Progenitor cell of endocrine pancreas (in vitro differentiated cells): ENCODE measurements at places on chromosomes 7 and 10. TPM values are rescaled to one million over a fixed set of nuclear protein-coding genes. Genes with fewer than 3 reads are reported as not detected.

Gene MINDY4
- total RNA-seq = 14.3 and 15.5 TPM in 2 replicates

Gene CYP26C1
- total RNA-seq = 0.26 and 0.29 TPM in 2 replicates

Gene SPDYE11
- 0.22 TPM in 1 of 2 replicates, not detected in the other for total RNA-seq

Gene FAM200A
- 12.5 and 12.9 TPM in 2 replicates for total RNA-seq

Gene NUTM2D
- 9.8 and 10.7 TPM in 2 replicates for total RNA-seq

Gene MEIG1
- 1.6 and 3.0 TPM in 2 replicates for total RNA-seq
